ENCODE measurements at places on chromosomes 3 and 15. TPM values are rescaled to one million over a fixed set of nuclear protein-coding genes. Genes with fewer than 3 reads are reported as not detected.
A peak's percentile ranks its signal among the peaks of the same experiment; 100 is the strongest.

DVL3 gene
- 61.2 TPM for total RNA-seq

DNA sequence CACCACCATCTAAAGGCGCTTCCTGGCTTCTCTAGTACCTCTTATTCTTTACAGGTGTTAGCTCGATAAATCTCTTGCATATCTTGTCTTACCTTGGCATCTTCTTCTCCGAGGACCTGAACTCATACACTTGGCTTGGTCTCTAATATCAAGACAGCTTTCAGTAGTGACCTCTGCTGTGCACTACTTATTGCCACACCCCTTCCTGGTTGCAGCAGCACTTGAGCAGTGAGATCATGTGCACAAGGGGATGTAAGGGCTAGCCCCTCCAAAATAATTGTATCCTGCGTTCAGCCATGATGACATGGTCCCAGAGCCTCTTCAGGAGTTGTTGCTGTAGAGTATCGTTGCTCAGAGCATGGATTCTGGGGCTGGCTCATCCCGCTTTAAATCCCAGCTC, 1.3 kb upstream of the PLA1A start:
- no peak for DNase-seq

GRCh38 chr15:100934166-100934565, 15.0 kb downstream of the LRRK1 start:
- no peak for DNase-seq

GRCh38 chr3:193803288-193803687, 210.3 kb downstream of the OPA1 start:
- no peak for DNase-seq

LEKR1 gene
- total RNA-seq, result 0.26 TPM

SKOR1 gene
- total RNA-seq, result 1.7 TPM

- DNase-seq, result no peak
Measured at GRCh38 chr3:133292296-133292695, 107.6 kb upstream of the BFSP2 start.

DNA sequence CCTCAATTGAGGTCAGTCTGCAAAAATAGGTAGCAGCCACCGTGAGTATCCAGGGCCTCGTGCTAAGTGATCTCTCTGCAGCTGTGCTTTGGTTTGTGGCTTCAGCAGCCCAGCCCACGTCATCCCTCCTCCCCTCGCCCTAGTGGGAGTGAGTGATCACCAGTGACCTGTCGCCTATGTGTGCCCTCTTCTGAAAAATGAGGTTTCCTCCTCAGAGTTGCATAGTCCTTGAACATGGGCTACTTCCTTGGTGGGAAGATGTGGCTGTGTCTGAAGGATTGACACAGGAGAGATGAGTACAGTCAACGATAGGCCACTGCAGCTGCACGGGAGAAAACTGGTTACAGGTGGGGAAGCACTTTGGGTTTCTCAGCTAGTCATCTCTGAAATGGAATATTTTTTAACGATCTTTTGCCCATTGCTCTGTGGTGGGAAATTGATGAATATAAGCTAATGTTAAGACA, 144.8 kb upstream of the BHLHE40 start:
- no peak for DNase-seq

DNA sequence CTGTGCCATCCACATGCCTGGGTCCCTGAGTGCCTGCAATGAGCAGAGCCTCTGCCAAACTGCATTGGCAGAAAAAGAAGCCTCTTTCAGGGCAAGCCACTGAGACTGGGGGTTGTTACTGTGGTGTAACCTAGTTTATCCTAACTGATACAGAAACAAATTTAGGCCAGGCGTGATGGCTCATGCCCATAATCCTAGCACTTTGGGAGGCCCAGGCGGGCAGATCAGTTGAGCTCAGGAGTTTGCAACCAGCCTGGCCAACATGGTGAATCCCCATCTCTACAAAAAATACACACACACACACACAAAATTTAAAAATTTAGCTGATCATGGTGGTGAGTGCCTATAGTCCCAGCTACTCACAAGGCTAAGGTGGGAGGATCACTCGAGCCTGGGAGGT, 221.6 kb downstream of the TBC1D2B start:
- DNase-seq, result no peak

GRCh38 chr3:177150970-177151627, 46.2 kb downstream of the TBL1XR1 start:
- no peak for DNase-seq

VILL gene
- total RNA-seq, result 2.8 TPM

GRCh38 chr3:138068579-138069174, 46.7 kb downstream of the DZIP1L start:
- DNase-seq, result peak; percentile 71

- no peak for DNase-seq
Measured at GRCh38 chr3:106333911-106334618, 465.3 kb upstream of the CBLB start.

DNA sequence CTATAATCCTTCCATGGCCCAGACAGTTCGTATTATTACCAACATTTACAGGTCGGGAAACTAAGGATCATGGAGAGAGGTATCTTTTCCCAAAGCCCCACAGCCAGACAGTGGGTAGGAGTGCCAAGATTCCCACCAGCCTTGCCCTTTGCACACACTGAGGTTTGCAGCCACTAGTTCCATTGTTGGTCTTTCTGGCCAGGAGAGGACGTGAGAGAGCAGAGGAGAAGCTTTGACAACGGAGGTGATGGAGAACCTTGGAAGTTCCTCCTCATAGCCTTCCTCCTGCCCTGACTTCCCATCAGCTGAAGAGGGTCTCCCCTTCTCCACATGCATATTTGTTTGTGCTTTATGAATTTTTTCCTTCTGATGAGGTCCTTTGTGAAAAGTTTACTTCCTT, 50.5 kb upstream of the PLCL2 start:
- DNase-seq, result no peak

GRCh38 chr15:68644083-68644904, 65.5 kb downstream of the CORO2B start:
- no peak for DNase-seq

ANKRD63 gene
- not detected for total RNA-seq

- peak; percentile 35 for DNase-seq
Measured at GRCh38 chr3:183579967-183580900, 24.7 kb upstream of the KLHL6 start.

DNA sequence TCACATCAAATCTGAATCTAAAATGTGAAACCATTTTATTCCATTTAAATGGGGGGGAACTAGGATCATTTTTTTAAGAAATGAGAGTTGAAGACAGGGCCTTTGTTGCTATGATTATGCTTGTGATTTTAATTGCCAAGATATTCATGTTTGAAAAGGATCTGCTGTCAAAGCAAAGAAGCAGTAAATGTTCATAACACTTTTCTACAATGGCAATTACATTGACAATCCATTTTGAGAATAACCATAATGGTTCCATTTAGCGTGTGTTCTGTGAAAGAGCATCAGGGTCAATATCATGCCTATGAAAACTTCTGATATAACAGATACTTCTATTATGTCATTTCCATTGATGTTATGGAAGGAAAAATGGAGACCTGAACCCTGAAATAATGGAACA, 745.8 kb upstream of the SGO1 start:
- no peak for DNase-seq

DNA sequence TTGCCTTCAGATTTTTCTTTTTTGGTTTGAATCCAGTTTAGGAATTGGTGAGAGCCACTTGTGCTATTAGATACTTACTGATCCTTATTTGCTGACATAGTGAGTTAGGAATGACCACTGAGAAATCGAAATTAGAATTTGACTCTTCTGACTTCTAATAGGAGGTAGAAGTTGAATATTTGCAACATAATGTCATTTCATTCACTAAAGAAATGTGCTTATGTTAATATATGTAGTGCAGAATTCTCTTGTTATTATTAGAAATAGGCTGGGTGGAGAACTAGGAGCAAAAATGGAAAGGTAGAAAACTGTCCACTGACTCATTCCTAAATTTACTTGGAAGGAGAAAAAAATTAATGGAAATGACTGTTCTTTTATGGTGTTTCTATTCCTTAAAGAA, 538.2 kb upstream of the SGO1 start:
- DNase-seq, result no peak

Measured in uterus (tissue), 4 donors.